Activated T-cell treated with anti-CD3 and anti-CD28 coated beads for 24 hours (primary cell): ENCODE measurements at places on chromosomes 5 and 9.

GRCh38 chr5:173498286-173498685 is 118.2 kb downstream of the BOD1 start:
- no peak for DNase-seq

DNA sequence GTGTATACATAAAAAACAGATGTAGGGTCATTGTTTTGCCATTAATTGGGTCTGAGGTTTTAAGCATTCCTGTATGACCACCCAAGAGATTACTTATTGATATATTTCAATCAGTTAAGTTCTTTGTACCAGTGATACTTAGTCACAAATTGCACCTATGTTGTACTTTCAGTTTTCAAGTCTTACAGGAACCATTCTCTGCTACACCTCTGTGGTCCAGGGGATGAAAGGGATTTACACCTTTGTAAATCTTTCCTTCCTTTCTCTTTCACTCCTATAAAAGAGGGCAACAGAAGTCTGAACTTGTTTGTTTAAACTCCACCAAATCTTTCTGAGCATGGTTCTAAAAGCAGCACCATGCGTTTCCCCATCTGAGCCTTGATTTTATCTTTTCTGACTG is 86.1 kb downstream of the DEPDC1B start:
- DNase-seq, result no peak

GRCh38 chr5:88553986-88554385 is 285.3 kb upstream of the TMEM161B start:
- no peak for DNase-seq

- DNase-seq, result no peak
These were observed 37.6 kb upstream of the EXOC3 start for GRCh38 chr5:405421-405820.

DNA sequence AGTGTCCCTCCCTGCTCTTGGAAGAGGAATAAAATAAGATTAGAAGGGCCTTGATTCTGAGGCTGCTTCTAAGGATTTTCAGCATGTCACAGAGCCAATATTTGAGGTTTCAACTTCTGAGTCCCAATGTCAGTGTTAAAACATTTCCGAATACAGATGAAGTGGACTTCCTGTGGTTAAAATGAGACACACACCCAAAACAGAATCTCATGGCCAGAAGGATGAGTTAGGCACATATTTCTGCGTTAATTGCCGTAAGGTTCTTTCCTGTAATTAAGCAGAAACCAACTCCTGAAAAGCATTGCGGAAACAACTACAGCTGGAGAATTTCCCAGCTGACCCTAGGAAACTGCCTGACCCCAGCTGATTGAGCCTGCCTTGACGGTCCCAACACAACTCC is 10.4 kb upstream of the ZNF354B start:
- no peak for DNase-seq

- DNase-seq, result no peak
These were observed 6.9 kb upstream of the SCAMP1 start for GRCh38 chr5:78353520-78353919.
